AG10803 (cell line): ENCODE measurements at places on chromosomes 6 and 20.
A peak's percentile ranks its signal among the peaks of the same experiment; 100 is the strongest.

GRCh38 chr6:145034664-145035063, 700.7 kb downstream of the EPM2A start:
- DNase-seq: peak; percentile 17

DNA sequence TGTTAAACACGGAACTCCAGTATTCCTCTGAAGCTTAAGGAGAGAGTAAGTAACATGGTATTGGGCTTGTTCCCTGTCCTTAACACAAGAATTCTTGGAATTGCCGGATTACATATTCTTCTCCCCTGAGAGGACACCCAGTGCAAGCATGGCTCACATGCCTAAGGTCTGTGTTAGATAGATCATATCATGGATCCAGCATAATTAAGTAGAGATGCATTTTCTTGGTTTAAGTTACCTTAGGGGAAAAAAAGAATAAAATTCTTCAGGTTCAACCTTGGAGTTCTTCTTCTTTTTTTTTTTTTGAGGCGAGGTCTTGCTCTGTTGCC, 53.9 kb downstream of the AKAP12 start:
- no peak for DNase-seq

GRCh38 chr20:59845472-59845871, 88.0 kb downstream of the SYCP2 start:
- DNase-seq: no peak

- DNase-seq: no peak
Observed at GRCh38 chr6:42449917-42450476, 1.7 kb downstream of the TRERF1 start.

DNA sequence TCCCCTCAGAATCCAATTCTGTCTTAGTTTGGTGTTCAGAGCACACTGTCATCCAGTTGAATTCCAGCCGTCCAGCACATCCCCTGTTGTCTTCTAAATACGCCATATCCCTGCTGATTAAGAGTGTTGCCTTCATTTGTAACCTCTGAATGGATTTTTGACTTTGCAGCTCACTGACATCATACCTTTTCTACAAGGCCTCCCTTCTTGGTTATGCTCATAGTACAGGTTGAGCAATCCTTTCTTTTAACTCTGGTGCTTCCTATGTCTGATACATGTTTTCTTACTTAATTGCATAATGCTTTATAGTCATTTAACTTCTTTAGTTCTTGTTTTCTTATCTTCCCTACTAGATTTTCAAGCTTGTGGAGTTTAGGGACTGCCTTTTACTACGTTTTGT, 36.4 kb downstream of the XRN2 start:
- no peak for DNase-seq

- peak; percentile 24 for DNase-seq
Observed at GRCh38 chr6:109121411-109121810, 26.1 kb downstream of the CEP57L1 start.

GRCh38 chr20:25486377-25486776, 78.9 kb downstream of the GINS1 start:
- DNase-seq: peak; percentile 68

DNA sequence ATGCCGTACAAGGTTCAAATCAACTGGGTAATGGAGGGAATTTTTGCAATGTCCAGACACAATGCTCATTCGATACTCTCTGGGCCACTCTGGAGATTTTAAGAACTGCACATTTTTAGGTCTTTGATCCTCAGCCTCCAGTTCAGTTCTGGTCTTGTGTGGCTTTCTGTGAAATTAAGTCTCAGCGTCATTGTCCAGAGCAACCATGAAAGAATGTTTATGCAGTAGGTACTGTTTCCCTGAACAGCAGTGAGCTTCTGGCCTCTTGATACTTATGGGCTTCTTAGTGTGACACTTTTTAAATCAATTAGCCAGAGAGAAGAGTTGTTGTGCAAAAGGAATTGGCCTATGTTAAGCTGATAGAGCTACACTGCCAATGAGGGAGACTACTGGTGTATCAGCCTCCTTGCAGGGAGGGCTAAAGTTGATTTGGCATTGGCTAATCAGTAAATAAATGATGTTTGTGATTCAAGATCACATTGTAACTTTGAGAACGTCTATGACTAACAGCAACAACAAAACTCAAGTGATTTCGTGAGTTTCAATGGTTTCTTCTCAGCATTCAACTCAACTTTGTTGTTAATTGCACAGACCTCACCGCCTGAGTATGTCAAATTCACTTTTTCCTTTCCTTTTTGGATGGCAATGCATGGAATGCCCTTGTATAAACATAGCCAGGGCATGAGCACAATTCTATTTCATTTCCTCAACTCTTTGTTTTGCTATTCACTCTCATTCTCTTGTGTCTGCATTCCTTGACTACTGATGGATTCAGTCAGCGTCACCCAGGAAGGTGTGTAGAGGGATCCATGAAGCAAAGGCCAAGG, 85.1 kb downstream of the GJA1 start:
- peak; percentile 86 for DNase-seq

GRCh38 chr20:35465976-35466375, 10.6 kb downstream of the CEP250 start:
- no peak for DNase-seq

- no peak for DNase-seq
Observed at GRCh38 chr6:137086031-137086430, 41.3 kb upstream of the IL20RA start.

- peak; percentile 21 for DNase-seq
Observed at GRCh38 chr6:80234908-80235307, 128.4 kb downstream of the BCKDHB start.

- no peak for DNase-seq
Observed at GRCh38 chr6:16481697-16482399, 243.5 kb downstream of the GMPR start.

DNA sequence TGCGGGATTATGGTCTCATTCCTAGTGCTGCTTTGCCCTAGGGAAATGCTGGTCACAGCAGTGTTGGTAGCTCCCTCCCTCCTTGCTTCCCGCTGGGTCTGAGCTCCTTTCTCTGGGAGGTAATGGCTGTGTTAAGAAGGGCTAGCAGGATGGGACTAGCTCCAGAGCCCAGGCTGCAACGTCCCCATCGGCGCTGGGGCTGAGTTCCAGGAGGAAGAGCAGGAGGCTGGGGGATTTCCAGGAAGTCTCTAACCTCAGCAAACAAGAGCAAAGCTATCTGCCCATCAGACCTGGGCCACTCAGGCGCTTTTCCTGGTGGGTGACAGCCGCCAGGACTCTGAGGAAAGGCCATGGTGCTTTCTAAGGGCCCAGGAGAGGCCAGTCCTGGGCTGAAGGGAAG, 174.2 kb downstream of the DLL1 start:
- no peak for DNase-seq

DNA sequence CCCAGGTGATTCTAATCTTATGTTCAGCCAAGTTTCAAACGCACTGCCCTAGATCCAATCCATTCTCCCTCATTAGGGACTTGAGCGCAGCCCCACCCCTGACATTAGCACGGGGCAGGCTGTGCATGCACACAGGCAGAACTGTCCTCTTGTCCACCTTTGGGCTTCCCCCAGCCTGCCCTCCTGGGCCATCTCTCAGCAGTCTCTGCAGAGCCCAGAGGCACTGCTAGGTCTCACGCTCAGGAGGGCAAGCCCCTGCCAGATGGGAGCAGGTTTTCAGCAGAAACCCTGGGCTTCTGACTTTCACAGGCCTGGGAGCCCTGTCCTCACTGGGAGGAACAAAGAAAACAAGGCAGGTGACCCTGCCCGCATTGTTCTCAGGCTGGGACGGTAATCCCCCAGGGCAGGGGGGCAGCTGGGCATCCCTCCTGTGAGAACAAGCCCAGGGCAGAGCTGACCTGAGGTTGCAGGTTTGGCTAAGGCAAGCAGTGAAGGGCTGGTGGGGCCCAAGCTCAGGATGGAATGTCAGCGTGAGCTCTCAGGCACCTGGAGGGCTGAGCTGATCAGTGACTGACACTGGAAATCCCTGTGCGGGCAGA, 24.5 kb downstream of the KCNK5 start:
- DNase-seq: no peak

- DNase-seq: peak; percentile 26
Observed at GRCh38 chr6:44606504-44606903, 219.0 kb downstream of the CDC5L start.
